Prostate gland (tissue), 2 donors: ENCODE measurements at places on chromosomes 4 and X. TPM values are rescaled to one million over a fixed set of nuclear protein-coding genes. Genes with fewer than 3 reads are reported as not detected.

GRCh38 chr4:144340931-144341330 is 200.4 kb upstream of the GYPA start:
- no peak for DNase-seq

GRCh38 chr4:68987007-68987406 is 35.4 kb upstream of the UGT2A3 start:
- DNase-seq, result no peak

DNA sequence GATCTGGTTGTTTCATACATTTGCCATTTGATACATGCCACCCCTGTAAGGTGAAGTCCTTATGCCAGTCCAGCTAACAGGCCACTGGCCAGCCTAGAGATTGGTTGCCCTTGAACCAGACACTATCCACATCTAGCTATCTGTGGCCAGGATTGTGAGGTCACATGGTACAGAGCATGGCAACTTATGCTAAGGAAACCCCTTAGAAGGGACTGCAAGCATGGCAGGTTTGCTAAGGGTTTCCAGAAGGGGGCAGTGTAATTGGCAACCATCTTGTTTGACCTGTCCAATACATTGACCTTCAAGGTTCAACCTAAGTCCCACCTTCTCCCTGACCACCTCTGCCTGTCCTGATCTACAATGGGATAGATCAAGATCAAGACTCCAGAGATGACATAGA is 47.5 kb downstream of the SMC1A start:
- no peak for DNase-seq

The NSG1 gene
- total RNA-seq, result 88.8 TPM

The DMP1 gene
- not detected for total RNA-seq

DNA sequence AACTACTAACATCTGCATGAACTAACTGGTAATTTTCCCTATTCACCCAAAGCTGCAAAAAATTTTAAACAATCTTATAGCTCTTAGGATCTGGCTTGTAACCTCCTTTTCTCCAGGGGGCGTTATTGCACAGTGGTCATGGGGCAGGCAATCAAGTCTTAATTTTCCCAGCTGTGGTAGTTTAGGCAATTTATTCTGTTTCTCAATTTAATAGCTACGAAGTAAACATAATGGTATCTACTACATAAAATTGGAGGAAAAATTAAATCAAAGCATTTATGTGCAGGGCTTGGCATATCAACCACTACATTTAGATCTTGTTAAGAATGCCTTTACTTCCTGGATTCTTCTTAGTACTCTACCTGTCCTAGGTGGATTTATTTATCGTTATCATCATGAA is 137.4 kb upstream of the GUCY1A1 start:
- DNase-seq, result no peak

The GPC3 gene
- total RNA-seq, result 2.7 TPM

DNA sequence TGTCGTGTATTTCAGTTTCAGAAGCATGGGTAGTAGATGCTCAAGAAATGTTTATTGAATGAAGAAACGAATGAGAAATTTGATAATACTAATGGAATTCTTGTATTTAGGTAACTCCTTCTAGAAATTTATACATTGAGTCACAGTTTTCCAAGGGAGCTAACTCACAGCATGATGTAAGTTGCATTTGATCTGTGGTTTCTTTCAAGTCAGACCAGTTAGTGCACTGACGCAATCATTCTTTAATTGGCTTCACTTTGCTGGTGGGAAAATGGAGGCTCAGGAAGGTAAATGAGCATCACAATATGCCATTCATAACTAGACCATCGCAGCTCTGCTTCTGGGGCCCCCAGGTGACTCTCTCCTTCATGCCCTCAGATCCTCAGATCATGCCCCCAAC is 17.3 kb upstream of the CWH43 start:
- no peak for DNase-seq

DNA sequence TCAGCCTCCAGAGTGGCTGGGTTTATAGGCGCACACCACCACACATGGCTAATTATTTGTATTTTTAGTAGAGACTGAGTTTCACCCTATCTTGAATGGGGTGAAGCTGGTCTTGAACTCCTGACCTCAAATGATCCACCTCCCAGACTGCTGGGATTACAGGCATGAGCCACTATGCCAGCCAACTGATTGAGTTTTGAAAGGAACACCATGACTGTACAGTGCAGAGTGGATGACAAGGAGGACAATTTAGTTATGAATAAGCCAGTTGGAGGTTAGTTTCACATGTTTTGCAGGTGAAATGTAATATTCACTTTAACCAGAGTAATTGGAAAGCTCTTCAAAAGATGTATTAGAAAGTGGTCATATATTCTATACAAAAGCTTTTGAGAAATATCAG is 60.8 kb downstream of the PCDH18 start:
- no peak for DNase-seq

DNA sequence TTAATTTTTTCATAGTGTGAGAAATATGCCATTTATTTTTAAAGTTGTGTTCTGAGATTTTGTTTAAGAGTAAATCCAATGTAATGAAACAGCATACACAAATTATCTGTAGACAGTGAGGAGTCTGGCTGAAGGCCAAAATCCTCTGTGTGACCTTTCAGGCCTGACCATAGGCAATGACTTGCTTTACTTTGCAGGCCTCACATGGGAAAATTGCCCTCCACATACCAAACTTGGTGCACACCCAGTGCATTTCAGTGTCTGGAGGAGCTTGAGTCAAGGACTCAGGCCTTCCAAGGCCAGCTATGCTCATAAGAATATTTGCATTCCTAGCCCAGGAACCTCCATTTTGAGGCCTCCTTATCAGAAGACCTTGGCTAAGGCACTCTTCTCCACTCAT is 430.1 kb downstream of the GABRG1 start:
- DNase-seq, result no peak

DNA sequence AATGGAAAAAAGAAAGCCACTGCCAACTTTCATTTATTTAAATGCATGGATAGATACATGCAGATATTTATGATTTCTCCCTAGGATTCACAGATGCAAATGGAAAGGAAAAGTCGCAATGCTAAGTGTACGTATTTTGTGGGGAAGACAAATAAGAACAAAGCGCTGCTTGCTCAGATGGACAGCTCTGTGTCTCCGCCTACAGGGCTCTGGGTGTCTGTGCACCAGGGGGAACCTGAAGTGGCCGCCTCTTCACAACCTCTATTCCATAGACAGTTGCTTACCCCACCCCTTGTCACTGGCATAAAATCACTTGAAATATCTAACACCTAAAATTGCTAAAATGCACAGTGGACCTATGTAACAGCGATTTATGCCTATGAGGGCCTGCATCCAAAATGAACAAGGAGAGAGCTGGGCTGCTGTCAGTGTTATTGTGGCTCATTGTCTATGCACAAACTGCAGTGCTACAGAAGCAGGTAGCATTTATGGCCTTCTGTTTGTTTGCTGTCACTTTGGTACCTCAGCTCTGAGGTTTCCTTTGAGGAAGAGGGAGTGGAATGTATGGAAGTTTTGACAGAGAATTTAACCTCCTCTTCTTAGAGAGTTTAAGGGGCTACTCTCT is 58.6 kb upstream of the PAGE1 start:
- peak; percentile 3 for DNase-seq

- no peak for DNase-seq
These were observed 9.6 kb downstream of the SLC25A5 start for GRCh38 chrX:119477812-119478232.

DNA sequence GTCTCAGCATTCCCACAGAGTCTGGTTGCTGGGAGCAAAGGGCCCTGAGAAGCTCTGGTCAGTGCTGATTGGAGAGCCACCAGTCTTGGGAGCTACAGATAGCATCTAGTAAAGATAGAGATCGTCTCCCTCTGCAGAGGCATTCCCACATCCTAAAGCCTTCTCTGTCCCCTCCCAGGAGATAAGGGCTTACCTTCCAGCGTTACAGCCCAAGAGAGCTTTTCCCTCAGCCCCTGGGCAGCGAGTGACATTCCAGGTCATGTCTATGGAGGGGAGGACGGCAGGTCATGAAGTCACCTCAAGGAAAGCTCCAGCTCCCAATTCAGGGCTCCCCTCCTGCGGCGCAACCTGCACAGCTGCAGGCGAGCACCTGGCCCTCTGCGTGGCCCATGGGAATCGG is 29.9 kb downstream of the CLDN34 start:
- no peak for DNase-seq

- DNase-seq, result no peak
These were observed 328.5 kb downstream of the EVC2 start for GRCh38 chr4:5379895-5380294.

- DNase-seq, result no peak
These were observed 78.9 kb downstream of the RFC1 start for GRCh38 chr4:39287223-39287622.

- no peak for DNase-seq
These were observed 169.2 kb upstream of the MAGEB18 start for GRCh38 chrX:25968920-25969319.

GRCh38 chr4:78763251-78763650 is 12.9 kb upstream of the BMP2K start:
- DNase-seq, result peak; percentile 10

DNA sequence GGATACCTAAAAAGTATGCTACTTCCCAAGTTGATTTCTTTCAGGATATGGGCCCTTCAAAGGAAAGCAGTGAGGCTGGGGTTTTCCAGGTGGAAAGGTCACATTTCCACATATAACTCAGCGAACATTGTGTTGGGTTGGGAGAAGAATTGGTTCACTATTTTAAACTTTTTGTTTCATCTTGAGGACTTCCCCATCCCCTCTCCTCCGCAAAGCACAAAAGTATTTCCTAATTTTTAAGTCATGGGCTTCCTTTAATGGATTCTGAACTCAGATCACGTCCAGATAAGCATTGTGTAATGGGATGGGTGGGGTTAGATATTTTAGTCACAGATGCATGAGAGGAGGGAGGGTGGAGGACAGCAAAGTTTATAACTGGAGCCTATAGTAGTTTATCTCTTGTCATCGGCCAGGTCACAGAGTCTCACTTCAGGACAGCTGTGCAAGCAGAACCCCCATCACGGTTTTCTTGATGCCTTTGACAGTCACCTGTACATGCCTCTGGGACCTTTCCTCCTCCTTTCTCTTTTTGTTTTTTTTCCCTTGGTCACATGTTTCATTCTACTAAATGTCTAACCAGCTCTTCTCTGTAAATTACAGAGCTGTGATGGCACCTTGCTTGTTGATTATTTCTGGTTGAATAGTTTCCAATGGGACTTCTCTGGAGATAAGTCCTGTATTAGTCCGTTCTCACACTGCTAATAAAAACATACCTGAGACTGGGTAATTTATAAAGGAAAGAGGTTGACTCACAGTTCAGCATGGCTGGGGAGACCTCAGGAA is 115.4 kb downstream of the PTTG2 start:
- DNase-seq, result no peak

The TLR3 gene
- 5.2 TPM for total RNA-seq

The TIGD4 gene
- 0.28 TPM for total RNA-seq

DNA sequence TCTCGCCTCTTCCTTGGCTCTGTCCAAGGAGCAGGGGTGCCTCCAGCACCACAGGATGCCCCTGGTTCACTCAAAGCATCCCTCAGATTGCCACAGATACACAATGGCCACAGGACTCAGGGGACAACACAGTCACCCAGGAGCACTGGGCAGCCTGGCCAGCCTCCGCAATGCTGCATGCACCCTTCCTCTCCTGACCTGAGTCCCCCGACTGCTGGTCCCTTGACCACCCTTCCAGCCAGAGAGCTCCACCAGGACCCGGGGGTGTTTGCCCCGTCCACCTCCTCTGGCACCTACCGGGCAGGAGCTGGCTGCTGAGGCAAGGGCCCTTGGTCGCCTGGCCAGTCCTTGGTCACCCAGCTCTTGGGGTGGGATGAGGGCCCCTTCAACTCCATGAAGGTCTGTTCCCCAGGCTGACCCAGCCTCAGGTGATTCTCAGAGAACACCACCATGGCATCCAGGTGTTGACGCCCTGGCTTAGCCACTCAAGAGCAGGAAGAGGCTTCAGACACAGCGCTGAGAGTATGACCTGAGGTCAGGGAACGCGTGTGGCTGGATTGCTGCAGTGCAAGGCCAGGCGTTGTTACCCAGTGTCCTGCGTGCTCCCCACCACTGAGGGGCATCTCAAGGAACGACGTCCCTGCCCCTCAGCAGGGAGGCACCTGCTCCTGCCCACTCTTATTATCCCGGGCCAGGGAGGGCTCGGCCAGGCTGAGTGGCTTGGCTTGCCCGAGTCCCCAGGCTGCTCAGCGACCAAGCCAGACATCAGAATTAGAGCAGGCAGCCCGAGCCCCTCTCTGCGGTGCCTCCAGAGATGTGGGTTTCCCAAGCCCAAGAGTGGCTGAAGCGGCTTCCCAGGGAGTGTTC is 10.2 kb downstream of the ADRA2C start:
- no peak for DNase-seq

DNA sequence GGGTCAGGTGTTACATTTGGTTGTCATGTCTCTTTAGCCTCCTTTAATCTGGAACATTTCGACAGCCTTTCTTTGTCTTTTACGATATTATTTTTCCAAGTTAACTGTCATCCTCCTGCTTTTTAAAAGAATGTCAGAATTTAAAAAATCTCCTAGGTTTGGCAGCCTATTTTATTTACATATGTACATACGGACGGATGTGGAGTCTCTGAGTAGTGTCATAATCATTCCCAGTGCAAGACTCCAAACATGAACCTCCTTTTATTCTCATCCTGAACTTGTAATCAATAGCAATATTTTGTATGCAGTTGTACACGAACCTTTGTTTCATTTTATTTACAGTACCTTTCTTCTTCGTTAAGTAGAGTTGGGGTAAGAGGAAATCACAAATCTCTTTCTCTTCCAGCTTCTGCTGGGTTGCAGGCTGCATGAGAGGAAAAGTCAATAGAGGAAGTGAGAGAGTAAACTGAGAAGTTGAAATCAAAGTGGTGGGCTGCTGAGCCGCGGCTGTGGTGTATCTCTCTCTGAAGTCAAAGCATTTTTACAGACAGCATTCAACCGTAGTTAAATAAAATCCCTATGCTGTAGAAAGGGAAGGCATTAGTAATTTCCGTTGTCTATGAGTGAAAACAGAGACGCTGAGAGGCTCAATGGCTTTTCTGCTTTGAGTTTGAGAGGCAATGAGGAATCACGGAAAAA is 53.9 kb upstream of the RPS6KA3 start:
- no peak for DNase-seq
